ENCODE measurements at places on chromosomes 3 and 15. TPM values are rescaled to one million over a fixed set of nuclear protein-coding genes. Genes with fewer than 3 reads are reported as not detected.

CYB561D2 gene
- 9.5 TPM for total RNA-seq

BLM gene
- 24.6 TPM for total RNA-seq

DNA sequence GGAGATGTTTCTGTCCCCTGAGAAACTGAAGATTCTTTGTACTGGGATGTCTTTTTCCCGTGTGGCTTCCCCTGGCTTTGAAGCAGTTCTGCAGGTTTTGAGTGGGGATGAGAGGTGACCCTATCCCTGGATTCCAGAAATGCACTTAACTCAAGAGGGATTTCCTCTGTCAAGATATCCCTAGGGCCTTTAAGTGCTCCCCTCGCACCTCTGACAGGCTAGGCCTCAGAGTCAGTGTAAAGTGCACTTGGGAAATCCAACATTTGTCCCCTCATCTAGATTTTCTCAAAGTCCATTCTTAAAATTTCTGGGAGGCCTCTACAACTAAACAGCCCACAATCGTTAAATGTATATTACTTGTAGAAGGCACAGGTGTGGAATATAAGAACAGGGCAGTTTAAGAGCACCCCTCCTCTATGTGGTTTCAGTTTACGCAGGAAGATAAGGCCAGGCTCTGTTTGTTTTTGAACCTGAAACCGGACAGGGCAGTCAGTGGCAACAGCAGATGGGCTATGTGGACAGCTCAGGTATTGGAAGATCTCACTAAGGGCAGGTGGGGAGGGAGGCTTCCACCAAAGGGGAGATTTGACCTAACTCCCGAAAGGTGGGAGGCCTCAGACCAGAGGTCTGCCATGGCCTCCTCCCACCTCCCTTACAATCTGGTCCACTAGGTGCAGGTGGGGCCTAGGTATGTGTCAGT lies 4.8 kb downstream of the C3orf52 start:
- no peak for DNase-seq

NTRK3 gene
- not detected for total RNA-seq

GRCh38 chr15:73800662-73801345 lies 47.7 kb upstream of the INSYN1 start:
- DNase-seq = no peak

GRCh38 chr3:197522183-197522715 lies 33.5 kb downstream of the BDH1 start:
- DNase-seq = no peak

DNA sequence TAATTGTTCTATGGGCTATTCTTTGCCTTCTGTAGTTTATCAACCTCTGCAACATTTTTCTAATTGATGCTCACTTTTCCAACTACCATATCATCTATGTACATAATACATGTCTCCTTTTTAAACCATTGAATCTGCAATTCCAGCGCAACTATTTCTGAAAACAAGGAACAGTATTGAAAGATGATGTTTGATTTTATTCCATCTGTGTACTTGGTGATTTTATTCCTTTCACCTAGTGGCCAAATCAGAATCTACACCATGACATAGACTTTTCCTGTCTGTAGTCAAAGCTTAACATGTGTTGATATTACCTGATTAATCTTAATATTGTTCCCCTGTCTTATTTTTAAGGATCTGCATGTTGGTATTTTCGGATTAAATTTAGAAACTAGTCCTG lies 13.0 kb downstream of the NKTR start:
- DNase-seq = no peak

Data from HCT116 (cell line).